Esophagus (tissue), 2 donors: ENCODE measurements at places on chromosomes 3 and 15. TPM values are rescaled to one million over a fixed set of nuclear protein-coding genes. Genes with fewer than 3 reads are reported as not detected.

SMCO1 gene
- not detected for polyA plus RNA-seq

DPPA2 gene
- polyA plus RNA-seq = not detected

CPEB1 gene
- polyA plus RNA-seq = 0.79 TPM

NTRK3 gene
- polyA plus RNA-seq = 0.77 TPM

MASP1 gene
- 0.14 TPM for polyA plus RNA-seq

SOX14 gene
- 0.10 TPM for polyA plus RNA-seq
